Amniotic stem cell (primary cell): ENCODE measurements at places on chromosomes 2 and 18.

- DNase-seq: no peak
Measured at GRCh38 chr2:85584857-85585780, 888 bp downstream of the VAMP5 start.

- DNase-seq: no peak
Measured at GRCh38 chr2:138359532-138359931, 142.0 kb upstream of the SPOPL start.

DNA sequence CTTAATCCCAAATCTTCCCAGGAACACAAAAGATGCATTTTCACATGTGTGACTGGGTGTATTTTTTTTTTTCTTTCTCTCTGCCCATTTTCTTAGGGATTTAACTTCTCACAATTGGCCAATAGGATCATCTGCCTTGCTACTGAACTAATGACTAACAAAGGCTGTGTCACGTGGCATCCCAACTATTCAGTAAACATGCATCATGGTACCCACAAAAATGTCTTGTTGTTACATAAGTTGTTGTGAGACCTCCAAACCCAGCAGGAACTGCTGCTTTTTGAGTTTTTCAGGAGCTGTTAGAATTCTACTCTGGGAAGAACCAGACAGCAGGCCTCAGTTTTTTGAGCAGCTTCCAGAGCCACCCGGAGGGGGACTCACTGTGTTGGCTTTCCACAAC is 31.9 kb downstream of the GAD1 start:
- DNase-seq: no peak

GRCh38 chr2:96927405-96928171 is 57.7 kb upstream of the SEMA4C start:
- no peak for DNase-seq

GRCh38 chr18:9890957-9891356 is 5.2 kb downstream of the TXNDC2 start:
- no peak for DNase-seq

DNA sequence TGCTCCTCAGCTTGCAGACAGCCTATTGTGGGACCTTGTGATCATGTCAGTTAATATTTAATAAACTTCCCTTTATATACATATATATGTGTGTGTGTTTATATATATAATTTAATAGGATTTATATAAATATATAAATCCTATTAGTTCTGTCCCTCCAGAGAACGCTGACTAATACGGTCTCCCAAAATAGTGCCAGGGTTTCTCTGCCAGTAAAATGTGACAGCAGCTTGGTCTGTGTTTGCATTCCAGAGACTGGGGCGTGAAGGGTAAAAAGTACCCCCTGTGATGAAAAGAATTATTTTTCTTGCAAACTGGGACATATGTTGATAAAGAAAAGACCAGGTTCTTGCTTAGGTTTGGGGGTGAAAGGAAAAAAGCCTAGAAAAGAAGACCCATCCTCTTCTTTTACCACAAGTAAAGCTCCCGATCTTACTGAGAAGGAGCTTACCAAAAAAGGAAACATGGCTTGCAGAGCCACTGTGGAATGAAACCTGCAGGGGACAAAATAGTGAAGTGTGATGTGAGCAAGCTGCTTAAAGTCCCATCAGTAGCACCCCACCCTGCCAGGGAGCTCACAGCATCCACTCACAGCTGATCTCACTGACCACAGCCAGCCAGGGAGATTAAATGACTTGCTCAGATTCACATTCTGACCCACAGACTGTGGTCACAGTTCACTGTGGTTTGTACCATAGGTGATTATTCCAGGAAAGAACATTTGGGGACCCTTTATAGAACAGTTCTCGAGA is 110.9 kb upstream of the RMP24 start:
- no peak for DNase-seq

DNA sequence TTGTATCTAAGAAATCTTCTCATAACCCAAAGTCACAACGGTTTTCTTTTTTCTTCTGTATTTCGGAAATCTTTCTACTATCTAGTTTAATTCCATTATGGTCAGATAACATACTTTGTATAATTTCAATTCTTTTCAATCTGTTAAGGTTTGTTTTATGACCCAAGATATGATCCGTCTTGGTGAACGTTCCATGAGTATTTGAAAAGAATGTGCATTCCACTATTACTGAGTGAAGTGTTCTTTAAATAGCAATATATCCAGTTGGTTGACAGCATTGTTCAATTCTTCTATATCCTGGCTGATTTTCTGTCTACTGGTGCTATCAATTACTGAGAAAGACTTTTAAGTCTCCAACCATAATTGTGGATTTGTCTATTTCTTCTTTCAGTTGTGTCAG is 414.5 kb downstream of the TNS1 start:
- DNase-seq: no peak

GRCh38 chr2:73333564-73333963 is 40.2 kb upstream of the EGR4 start:
- DNase-seq: no peak

GRCh38 chr2:222912117-222912516 is 51.3 kb downstream of the ACSL3 start:
- no peak for DNase-seq

DNA sequence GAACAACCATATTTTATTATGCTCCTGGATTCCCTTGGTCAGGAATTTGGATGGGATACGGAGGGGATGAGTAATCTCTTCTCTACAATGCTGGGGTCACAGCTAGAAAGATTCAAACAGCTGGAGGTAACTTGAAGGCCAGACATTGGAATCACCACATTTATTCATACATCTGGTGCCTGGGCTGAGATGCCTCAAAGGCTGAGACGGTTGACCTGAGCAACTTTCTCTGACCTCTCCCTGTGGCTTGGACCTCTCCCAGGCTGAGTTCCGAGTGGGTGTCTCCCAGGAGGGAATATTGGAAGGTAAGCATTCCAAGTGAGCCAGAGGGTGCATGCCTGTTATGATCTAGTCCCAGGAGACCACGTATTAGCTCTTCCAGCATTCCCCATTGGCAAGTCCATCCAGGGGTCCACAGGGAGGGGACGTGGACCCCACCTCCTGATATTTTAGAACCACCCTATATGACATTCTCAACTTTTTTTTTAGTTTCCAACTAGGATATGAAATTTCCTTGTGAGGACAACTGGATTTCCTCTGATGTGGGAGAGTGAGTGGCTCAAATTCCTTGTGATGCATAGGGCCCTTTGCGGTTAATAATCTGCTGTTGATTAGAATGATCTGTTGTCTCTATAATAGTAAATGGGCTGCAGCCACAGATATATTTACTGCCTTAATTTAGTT is 101.8 kb downstream of the MRPS9 start:
- DNase-seq: no peak

- DNase-seq: no peak
Measured at GRCh38 chr18:27400001-27400400, 214.9 kb upstream of the CHST9 start.

GRCh38 chr2:235371018-235371417 is 122.8 kb upstream of the AGAP1 start:
- no peak for DNase-seq

DNA sequence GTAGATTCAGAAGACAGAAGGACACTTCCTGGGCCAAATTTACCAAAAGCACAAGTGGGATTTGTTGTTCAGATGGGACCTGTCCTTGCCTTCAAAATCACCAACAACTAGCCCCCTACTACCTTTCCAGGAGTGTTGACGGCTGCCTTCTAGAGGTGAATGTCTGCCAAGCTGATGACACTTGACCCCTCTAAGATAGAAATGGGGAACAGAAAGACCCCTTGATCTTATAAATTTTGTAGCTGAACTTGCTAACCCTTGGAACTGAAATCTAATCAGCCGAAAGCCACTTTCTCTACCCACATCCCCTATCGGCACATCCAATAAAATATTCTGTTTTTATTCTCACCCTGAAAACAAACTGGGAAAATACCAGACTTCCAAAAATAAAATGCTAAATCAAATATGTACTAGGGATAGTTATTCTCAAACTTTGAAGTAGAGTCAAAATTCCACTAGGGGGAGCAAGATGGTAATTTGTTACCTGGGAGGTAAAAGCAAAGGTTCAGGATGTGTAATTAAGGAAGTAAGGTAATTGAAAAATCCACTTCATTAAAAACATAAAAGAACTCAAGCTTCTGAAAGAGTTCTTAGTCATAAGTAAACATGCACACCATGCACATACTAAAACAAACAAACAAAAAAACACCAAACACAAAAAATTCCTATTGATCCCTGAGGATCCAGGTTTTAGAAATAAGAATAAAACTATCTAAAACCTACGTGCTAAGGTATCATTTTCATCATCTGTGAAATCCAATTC is 119.2 kb downstream of the ANKRD44 start:
- DNase-seq: no peak

DNA sequence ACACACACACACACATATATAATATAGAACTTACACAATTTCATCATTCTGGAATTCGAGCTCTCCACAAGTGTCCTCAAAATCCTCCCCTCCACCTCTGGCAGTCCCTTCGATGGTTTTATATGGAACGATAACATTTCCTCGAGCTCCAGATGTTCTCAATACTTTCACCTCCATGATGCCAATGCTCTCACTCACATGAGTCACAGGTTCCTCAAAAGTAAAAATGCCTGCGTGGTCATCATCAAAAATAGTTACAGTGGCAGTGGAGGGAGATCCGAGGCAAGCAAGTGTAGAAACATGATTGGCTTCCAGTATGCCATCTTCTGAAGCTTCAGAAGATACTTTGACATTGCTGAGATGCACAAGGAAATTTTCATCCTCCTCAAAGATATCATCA is 23.5 kb downstream of the SLC8A1 start:
- DNase-seq: no peak

DNA sequence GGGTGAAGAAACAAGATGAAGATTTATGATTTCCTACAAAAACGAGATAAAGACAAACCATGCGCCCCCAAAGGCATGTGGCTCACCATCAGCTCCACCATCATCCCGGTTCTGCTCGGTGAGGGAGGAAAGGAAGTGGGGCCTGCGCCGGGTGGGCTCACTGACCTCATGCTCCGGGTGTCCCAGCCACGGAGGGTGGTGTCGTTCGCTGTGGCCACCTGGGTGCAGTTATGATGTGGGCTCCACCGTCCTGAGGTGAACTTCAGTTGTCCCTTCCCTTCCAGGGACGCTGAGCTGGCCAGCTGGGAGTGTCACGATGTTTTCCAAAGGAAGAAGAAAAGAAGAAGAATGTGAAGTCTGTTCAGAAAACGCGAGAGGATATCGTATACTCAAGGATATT is 180.9 kb downstream of the EIPR1 start:
- no peak for DNase-seq

DNA sequence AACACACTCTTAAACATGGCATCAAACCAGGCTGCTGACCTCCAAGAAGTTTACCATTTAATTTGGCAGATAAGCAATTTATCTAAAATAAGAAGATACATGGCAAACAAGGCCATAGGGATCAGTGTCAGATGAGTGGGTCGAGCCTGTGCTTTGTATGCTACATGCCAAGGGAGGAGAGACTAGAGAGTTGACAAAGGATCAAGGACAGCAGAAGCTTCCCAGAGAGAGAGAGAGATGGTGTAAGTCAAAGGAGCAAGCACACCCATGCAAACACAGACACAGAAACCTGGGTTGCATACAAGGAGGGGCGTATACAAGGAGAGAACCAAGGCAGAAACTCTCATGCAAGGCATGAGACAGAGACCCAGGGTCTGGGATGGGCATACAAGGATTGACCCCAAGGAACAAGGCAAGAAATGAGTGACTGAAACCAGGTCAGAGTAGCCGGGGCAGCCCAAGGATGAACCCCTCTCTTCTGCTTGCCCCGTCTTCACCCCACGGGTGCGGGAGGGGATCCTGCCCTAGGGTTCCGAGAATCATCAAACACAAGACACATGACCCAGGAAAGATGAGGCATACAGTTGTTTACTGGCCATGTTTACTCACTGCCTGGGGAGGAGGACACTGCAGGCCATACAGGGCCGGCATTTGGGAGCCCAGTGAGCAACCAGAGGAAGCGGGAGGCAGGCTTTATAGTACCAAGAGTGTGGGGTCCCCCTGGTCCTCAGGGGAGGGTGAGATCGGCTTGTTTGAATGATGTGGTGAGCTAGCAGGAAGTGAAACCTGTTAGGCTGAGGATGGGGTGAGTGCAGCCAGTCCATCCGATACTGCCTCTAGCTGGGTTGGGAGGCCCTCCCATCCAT is 529.2 kb upstream of the ID2 start:
- DNase-seq: no peak

DNA sequence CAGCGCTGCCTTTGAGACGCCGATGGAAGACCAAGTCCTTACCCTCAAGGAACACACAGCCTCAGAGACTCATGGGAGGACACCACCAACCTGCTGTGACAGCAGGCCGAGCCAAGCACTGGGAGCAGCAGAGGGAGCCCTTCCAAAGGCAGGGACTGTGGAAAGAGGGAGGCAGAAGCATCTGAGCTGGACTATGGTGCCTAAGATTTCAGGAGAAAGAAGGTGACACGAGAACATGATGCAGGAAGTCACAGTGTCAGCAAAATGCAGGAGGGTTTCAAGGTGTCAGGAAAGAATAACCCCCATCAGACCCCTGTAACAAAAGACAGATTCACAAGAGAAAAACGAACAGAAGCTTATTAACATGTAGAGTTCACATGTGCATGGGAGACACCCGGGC is 24.2 kb upstream of the COX7A2L start:
- DNase-seq: no peak

DNA sequence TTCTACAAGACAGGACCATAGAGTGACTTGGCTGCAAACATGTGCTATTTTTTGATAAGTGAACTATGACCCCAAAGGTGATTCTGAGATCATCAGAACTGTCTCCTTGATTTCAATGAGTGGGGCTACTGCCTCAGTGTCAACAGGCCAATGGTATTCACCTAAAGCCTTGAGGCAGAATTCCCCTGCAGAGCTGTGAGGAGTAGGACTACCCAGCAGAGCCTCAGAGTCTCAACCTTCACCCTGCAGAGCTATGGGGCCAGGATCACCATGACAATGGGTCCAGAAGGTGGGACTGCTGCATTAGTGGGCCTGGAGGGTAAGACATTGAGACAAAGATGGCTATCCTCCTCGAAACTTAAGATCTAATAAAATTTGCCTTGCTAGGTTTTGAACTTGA is 1668.2 kb upstream of the SLC39A10 start:
- DNase-seq: no peak

DNA sequence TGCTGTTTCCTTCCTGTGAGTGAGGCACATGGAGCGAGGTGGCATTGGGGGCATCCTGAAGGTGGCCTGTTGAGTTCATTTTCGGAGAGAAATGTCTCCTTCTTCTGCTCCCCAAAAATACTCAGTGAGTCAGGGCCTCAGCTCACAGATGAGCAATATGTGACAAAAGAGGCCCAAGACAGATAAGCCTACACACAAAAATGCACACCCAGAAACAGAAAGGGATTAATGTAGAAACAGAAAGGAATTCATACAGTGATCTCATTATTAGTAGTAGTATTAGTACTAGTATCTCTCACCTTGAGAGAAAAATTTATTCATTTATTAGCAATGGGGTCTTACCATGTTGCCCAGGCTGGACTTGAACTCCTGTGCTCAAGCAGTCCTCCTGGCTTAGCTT is 5.1 kb downstream of the GPR75 start:
- no peak for DNase-seq
